Calu3 (cell line): ENCODE measurements at places on chromosomes 4 and X.
A peak's percentile ranks its signal among the peaks of the same experiment; 100 is the strongest.

- peak; percentile 58 for DNase-seq
These were observed 55.4 kb downstream of the DDX3X start for GRCh38 chrX:41389311-41389888.

DNA sequence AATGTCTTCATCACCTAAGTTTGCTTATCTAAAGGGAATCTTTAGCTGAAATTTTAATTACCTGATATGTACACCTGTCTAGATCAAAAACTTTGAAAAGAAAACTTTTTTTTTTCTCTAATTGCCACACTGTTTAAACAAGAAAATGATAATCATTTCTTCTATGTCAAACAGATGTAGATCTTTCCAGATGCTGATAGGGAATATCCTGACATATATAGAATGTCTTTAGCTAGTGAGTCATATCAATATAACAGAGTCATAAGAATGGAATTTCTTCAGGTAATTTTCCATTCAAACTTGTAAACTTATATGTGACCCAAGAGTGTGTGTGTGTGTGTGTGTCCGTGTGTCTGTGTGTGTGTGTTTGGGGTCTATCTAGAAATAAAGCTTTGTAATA lies 271.9 kb downstream of the GPM6A start:
- no peak for DNase-seq

- no peak for DNase-seq
These were observed 1039.4 kb upstream of the IGFBP7 start for GRCh38 chr4:58149404-58150085.

GRCh38 chrX:96763608-96764007 lies 79.0 kb downstream of the DIAPH2 start:
- no peak for DNase-seq

DNA sequence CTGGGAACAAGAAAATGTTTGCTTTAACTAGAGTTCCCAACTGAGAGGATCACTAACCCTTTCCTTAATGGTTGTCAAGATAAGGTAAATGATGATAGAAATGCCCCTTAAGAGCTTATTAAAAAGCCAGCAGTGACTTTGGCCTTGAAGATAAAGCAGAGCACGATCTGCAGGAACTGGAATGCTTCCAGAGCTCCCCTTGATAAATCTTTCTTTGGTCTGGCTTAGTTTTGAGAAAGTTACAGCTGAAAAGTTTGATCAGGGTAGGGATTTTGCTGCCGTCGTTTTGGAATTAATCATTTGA lies 64.0 kb downstream of the PTTG2 start:
- DNase-seq: no peak

DNA sequence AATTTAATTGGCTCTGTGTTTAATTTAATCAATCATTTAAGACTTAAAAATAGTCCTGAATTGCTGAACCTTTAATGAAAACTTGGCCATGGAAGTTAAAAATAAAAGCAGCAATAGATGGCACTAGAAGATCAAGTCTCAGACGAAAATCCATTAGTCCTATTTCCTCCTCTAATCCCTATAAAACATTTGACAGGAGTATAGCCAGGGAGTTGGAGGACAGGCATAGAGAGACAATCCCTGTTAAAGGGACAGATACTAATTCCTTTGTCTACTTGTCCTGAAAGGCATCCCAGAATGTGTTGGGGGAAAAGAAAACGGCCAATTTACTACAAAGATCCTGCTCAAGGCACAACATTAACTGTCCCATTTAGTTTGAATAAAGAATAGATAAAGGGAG lies 276.3 kb upstream of the TACR3 start:
- DNase-seq: no peak

DNA sequence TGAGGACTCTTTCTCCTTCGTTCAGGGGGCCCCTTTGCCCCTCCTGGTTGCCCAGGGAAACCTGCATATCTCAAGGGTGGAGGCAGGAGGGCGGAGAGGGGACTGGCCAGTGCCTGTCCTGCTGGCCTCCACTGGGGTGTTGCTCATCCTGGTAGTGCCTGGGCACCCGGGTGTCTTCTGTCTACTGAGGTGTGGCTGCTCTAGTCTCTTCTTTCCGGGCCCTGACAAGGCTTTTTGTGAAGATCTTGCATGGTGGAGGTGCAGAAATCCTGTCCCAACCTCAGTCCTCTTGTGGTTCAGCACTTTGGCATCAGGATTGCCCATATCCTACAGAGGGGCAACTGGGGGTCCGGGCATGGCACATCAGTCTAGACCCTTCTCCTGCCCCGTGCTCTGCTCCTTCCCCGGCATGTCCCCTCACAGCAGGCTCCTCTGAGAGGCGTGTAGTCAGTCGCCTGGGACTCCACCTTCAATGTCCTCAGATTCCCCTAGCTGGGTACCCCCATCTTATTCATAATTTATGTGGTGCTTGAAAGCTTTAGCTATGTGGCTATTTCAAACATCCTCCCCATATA lies 1.9 kb downstream of the CCDC110 start:
- DNase-seq: no peak

DNA sequence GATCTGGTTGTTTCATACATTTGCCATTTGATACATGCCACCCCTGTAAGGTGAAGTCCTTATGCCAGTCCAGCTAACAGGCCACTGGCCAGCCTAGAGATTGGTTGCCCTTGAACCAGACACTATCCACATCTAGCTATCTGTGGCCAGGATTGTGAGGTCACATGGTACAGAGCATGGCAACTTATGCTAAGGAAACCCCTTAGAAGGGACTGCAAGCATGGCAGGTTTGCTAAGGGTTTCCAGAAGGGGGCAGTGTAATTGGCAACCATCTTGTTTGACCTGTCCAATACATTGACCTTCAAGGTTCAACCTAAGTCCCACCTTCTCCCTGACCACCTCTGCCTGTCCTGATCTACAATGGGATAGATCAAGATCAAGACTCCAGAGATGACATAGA lies 47.5 kb downstream of the SMC1A start:
- DNase-seq: no peak

- peak; percentile 12 for DNase-seq
These were observed 47.1 kb upstream of the THOC2 start for GRCh38 chrX:123779908-123780396.

- no peak for DNase-seq
These were observed 117.2 kb upstream of the OTUD4 start for GRCh38 chr4:145297556-145297955.

DNA sequence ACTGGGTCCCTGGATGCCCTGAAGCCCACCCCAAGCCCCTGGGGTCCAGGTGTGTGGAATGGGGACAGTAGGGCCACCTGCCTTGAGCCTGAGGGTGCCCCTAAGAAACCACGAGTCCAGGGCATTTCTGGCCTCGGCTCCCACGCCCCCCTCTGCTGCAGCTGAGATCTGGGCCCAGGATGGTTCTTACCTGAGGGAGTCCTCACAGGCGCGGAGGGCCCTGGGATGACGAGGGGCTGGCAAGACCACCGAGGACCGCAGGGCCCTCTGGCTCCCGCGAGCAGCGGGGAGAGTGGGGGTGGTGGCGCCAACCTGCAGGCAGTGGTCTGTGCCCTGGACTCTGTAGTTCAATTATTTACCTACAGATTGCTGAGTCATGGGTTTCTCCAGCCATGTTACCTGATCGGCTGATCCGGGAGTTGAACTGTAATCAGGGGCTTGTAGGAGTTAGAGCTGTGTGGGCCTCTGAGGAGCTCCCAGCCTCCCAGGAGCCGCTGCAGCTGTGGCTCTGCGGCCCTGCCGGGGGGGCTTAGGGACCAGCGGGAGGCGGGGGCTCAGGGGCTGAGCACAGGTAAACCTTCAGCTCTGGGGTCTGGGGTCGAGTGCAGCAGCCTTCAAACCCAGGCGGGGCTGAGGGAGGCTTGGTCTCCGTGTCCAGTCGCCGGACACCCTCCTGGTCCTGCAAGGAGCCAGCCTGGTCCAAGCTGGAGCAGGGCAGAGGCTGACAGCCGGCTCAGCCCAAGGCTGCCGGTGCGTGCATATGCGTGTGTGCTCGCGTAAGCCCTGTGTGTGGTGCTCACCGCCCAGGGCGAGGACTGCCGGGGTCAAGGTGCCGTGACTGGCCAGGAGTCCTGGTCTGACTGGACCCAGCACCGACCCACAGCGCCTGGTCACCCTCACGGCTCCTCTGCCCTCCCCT lies at the start of gene SLC26A1:
SLC26A1 (minus strand) TSS at position 294 of the 919 bp plus-strand sequence. CDS start 1,701 bp downstream, outside the sequence.
- no peak for DNase-seq

GRCh38 chr4:56314207-56314915 lies 72.9 kb downstream of the AASDH start:
- no peak for DNase-seq

DNA sequence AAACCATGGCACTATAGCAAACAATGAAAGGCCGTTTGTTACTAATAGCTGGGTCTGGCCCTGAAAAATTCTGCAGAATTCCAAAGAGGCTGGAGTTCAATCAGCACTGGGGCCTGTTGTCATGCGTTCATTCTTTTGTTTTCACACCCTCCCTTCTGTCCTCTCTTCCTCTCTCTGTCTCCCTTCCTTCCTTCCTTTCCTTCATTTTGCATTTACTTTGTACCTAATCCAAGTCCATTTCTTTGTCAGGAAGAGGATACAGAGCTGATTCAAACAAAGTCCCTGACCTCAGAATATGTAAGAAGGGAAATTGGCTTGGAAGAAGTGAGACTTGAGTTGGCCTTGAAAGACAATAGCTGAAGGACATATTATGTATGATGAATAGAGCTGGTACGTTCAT lies 119.6 kb upstream of the LDB2 start:
- DNase-seq: no peak

GRCh38 chrX:111728096-111728495 lies 47.1 kb downstream of the ALG13 start:
- no peak for DNase-seq

DNA sequence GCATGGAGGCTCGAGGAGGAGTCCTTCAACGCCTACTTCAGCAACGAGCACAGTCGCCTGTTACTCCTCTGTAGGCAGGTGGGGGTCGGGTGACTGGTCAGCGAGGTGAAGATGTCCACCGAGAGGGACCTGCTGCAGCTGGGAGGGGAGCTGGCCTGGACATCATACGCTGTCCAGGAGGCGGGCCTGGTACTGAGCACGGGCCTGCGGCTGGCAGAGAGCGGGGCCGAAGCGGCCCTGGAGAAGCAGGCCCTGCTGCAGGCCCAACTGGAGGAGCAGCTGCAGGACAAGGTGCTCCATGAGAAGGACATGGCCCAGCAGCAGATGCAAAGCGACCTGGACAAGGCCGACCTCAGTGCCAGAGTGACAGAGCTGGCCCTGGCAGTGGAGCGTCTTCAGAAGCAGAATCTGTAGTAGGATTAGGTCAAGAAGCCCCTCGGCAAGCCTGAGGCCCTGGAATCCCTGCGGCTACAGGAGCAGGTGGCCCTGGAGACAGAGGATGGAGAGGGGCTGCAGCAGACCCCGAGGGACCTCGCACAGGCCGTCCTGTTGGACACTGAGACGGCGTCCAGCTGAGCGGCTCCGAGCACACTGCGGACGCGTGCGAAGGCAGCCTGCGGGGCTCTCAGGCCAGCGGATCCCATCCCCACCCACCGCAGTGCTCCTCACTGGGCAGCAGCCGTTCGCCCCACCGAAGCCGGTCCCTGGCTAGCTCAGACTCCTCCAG lies 11.9 kb downstream of the SMIM10L2A start:
- DNase-seq: no peak

GRCh38 chrX:48090123-48090522 lies 18.7 kb upstream of the ZNF630 start:
- DNase-seq: no peak

- DNase-seq: no peak
These were observed 1068.4 kb upstream of the INTU start for GRCh38 chr4:126564283-126564854.

DNA sequence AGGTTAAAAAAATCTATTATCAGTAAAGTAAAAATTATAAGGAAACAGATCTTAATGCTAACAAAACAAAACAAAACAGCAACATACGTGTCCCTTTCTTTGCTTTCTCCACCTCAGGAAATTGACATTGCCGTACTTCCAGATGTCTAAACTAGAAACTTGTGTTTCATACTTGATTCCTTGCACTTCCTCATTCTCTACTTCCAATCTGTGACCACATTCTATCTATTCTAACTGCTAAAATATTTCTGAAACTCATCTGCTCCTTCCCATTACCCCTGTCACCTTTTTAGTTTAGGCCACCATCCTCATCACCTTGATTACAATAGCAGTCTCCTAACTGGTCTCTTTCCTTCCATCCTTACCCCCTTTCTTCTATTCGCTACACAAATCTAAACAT lies 22.5 kb upstream of the RPA4 start:
- DNase-seq: no peak

- DNase-seq: no peak
These were observed 1.1 kb downstream of the XIAP start for GRCh38 chrX:123860983-123861382.

GRCh38 chr4:86512631-86513030 lies 81.5 kb upstream of the PTPN13 start:
- no peak for DNase-seq

DNA sequence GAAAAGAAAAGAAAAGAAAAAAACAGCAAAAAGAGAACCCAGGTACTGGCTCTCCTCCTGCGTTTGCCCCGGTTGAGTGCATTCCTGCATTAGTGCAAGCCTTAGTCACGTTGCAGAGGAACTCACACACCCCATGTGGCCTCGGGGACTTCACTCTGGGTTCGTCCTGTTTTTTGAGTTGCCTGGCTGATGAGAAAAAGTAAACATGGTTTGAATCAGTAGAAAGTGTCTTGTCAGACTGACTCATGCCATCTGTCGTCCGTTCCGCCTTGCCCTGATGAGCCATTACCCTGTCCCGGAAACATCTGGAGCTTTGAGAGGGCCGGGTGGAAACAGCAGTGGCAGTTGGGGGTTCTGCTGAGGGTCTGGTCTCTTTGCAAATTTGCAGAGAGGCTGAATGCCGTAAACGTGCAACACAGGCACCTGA lies 16.3 kb downstream of the CD99 start:
- no peak for DNase-seq

- DNase-seq: no peak
These were observed 273.5 kb upstream of the ADGRL3 start for GRCh38 chr4:60926624-60927023.

- DNase-seq: peak; percentile 66
These were observed 23.3 kb downstream of the MAML3 start for GRCh38 chr4:140130677-140131076.

- DNase-seq: no peak
These were observed 46.7 kb downstream of the DDX53 start for GRCh38 chrX:23046443-23046842.

- no peak for DNase-seq
These were observed 274.3 kb downstream of the DMD start for GRCh38 chrX:32937043-32937442.

GRCh38 chr4:147453561-147454141 lies 27.2 kb upstream of the EDNRA start:
- DNase-seq: peak; percentile 7

GRCh38 chr4:102610476-102610875 lies 109.3 kb downstream of the NFKB1 start:
- no peak for DNase-seq

DNA sequence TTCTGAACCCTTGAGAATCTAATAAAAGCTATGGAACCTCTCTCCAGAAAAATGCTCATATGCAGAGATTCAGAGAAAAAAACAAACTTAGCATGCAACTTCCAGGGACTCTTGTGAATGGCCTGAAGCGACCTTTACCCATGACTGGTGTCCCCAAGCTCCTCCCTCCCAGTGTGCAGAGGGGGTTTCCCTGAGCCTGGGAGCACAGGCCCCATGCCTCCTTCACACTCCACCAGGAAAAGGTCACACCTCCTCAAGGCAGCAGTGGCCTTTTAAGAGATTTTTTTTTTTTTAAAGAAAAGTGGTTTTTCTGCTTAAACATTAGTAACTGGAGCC lies 13.3 kb upstream of the UBA6 start:
- DNase-seq: no peak

- no peak for DNase-seq
These were observed 6.8 kb downstream of the PDS5A start for GRCh38 chr4:39970671-39971640.

- no peak for DNase-seq
These were observed 23.2 kb downstream of the BBS12 start for GRCh38 chr4:122755675-122756074.

GRCh38 chrX:45329217-45329616 lies 128.5 kb upstream of the DIPK2B start:
- DNase-seq: no peak

GRCh38 chr4:118344801-118345200 lies 8.0 kb downstream of the PRSS12 start:
- DNase-seq: no peak
